ENCODE measurements at places on chromosomes 5 and 9. TPM values are rescaled to one million over a fixed set of nuclear protein-coding genes. Genes with fewer than 3 reads are reported as not detected.

SLC34A3 gene
- total RNA-seq = 0.11 TPM

HIGD2A gene
- total RNA-seq = 257 TPM

MAP1B gene
- 28.3 TPM for total RNA-seq

GPR151 gene
- total RNA-seq = not detected

LCN2 gene
- 6.8 TPM for total RNA-seq

FOXD4L3 gene
- total RNA-seq = not detected

ALDH1A1 gene
- total RNA-seq = 5,595 TPM

FAM151B gene
- total RNA-seq = 1.2 TPM

ZNF300 gene
- total RNA-seq = 2.0 TPM

C9orf50 gene
- total RNA-seq = not detected

MAMDC2 gene
- 0.23 TPM for total RNA-seq

NR6A1 gene
- 1.7 TPM for total RNA-seq

SLC45A2 gene
- not detected for total RNA-seq

PPP3R2 gene
- total RNA-seq = not detected

MLLT3 gene
- total RNA-seq = 14.9 TPM

TPD52L3 gene
- total RNA-seq = not detected

NEUROG1 gene
- not detected for total RNA-seq

CAMK2A gene
- total RNA-seq = 0.94 TPM

SLC36A3 gene
- total RNA-seq = not detected

ALDH7A1 gene
- total RNA-seq = 76.3 TPM

BARHL1 gene
- total RNA-seq = not detected

ALDOB gene
- not detected for total RNA-seq

Data from A549 treated with GW870086 at 1 μM for 4 hours (cell line).